ENCODE measurements at places on chromosomes 5 and 9.
A peak's percentile ranks its signal among the peaks of the same experiment; 100 is the strongest.

DNA sequence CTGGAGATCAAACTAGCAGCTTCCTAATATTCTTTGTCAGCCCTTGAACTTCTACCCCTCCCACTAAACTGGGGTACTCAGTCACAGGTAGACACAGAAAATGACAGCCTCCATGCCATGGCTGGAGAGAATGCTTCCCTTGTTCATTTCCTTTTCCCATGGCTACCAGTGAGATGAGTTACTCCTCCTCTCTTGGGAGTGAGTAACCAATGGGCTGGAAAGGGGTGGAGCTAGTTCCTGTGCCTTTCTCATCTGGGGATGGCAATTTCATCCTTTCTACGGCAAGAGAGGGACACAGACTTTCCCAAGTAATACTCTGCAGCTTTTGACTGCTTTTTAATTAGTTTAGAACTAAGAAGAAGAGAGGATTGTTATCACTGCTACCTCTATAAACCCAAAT lies 1045.6 kb upstream of the WWC1 start:
- DNase-seq, result no peak

- no peak for DNase-seq
Measured at GRCh38 chr9:86763791-86764190, 183.5 kb downstream of the GAS1 start.

- no peak for DNase-seq
Measured at GRCh38 chr9:76378367-76379073, 15.7 kb downstream of the RFK start.

DNA sequence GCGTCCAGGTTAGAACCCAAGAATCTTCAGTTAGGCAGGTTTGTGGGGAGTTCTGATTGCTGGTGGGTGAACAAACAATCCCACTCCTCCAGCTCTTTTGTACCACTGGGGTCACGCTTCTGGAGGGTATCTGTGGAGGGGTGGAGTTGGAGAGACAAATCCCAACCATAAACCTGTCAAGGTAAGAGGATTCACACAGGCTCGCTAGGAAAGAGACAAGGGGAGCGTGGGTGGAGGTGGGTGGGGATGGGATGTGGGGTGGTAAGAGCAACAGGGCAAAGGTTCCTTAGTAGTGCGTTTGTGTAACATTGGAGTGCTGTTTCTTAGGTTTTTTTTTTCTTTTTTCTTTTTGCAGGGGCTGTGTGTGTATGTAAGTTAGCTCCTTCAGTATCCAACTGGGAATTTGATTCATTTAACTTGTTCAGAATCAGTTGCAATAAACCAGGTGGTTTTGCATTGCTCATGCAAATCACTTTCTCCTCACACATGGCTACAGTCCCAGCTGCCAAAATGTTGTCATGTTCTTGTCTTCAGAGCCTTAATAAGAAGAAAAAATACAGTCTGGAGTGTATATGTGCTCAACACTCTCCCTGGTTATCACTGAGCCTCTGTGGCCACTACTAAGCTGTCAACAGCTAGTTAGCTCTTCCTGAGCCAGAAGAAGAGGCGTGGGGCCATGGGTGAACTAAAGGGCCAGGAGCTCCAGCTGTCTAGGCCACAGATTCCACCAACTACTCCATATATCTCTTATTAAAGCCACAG lies 164.0 kb upstream of the RAD23B start:
- no peak for DNase-seq

DNA sequence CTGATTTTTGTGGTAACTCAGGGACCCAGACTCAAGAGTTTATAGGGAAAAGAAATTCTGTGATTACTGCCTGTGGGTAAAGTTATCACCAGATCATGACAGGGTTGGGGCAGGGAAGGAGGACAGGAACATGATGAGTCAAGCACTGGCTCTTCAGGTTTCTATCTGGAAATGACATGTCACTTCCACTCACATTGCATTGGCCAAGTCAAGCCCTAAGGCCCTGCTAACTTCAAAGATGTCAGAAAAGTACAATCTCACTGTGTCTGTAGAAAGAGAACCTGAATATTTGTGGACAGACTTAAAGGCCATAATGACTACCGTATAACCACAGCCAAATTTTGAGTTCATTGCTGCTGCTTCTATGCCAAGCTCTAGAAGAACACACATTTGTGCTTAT lies 187.7 kb downstream of the TLE4 start:
- no peak for DNase-seq

GRCh38 chr9:38690574-38690973 lies 29.4 kb downstream of the FAM240B start:
- no peak for DNase-seq

- DNase-seq, result no peak
Measured at GRCh38 chr5:9573796-9574195, 27.9 kb upstream of the SEMA5A start.

DNA sequence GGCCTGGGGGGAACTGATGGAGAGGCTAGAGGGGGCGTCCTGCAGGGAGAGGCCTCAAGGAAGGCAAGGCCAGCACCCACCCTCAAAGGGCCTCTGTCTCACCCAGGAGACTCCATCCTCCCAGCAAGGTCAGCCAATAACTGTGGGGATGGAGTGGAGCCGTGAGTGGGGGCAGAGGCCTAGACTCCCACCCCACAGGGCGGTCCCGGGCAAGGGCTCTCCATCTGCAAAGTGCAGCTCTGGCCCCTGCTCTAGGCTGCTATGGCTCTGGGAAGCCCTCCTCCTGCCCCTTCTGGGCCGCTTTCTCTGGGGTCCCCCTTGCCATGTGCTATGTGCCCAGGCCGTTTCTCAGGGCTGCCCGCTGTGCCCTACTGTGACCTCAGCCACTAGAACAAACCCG lies 14.0 kb downstream of the FPGS start:
- no peak for DNase-seq

- DNase-seq, result peak; percentile 62
Measured at GRCh38 chr9:120348951-120349429, 231.0 kb downstream of the CDK5RAP2 start.

DNA sequence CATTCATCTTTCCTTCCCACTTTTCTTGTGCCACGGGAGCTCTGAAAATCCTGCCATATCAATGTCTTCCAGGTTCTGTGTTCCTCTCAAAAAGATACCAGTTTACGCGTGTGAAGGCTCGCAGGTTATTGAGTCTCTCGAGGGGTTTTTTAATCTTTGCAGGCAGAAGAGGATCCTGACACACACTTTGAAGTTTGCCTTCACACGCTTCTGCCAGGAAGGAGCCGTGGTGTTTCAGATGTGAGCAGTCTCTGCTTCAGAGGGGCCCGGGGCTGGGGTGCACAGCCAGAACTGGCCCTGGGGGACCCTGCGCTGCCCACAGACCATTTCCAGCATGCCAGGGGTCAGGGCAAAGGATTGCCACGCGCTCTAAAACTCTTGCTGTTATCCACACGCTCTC lies 167.2 kb downstream of the TTLL11 start:
- no peak for DNase-seq

- no peak for DNase-seq
Measured at GRCh38 chr5:175561085-175561484, 82.7 kb downstream of the SFXN1 start.

DNA sequence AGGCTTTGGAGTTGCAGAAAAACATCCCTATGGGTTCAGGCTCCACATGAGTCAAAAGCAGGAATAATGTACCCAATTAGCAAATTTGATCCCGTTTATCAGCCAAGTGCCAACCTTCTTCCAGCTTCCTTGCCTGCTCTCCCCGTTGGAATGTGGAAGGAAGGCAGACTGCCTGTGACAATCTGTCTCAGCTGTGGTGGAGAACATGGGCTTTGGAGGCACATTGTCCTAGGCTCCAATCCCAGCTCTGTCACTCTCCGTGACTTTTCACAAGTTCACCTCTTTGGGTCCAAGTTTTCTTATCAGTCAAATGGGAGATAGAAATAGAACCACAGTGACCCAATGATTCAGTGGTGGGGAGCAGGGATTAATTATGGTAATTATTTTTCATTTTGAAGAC lies 113.9 kb downstream of the ARHGAP26 start:
- no peak for DNase-seq

Measured in NCI-H345 (cell line).